NCI-H1436 (cell line): ENCODE measurements at places on chromosomes 1 and 21.

DNA sequence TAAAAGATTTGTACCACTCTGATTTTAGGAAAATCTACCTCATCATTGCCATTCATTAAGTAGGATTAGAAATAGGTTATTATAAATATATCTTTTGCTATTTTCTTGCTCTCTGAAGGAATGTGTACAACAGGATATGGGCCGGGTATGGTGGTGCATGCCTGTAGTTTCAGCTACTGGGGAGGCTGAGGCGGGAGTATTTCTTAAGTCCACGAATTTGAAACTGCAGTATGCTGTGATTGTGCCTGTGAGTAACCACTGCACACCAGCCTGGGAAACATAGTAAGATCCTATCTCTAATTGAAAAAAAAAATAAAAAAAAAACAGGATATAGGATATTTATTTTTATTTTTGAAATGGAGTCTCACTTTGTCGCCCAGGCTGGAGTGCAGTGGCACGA lies 50.0 kb downstream of the CLIC4 start:
- no peak for DNase-seq

DNA sequence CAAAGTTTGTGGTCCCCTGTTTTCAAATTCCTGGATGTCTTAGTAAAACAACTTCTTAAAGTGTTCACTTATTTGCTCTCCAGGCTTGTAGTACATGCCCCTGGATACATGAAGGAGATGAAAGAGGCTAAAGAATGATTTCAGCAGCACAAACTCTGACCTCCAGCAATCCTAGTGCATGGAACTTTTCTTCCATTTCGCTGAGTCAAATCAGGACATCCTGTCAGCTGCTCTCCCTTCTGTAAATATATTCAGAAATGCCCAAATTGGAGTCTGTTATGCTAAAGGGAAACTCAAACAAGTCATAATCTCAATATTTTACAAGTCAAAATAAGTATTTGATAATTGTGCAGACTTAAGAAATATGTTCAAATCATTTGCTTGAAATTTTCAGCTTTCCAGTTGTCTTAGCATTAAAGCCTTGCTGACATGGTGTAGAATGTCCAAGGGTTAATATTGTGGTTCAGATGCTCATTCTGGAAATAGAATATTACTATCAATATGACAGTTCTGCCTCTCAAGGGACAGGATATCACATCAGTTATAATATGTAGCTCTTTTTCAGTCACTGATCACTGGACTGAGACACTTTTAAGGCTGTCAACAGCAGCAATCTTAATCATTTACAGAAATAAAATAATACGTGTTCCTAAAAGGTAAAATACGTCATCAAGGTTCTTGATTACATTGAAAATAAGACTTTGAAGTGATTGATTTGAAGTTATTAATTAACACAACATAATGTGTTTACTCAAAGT lies 1157.3 kb downstream of the PLA2G4A start:
- no peak for DNase-seq

GRCh38 chr1:109091078-109091838 lies 694 bp downstream of the TMEM167B start:
- no peak for DNase-seq

GRCh38 chr1:49854741-49855140 lies 169.0 kb downstream of the AGBL4 start:
- no peak for DNase-seq

DNA sequence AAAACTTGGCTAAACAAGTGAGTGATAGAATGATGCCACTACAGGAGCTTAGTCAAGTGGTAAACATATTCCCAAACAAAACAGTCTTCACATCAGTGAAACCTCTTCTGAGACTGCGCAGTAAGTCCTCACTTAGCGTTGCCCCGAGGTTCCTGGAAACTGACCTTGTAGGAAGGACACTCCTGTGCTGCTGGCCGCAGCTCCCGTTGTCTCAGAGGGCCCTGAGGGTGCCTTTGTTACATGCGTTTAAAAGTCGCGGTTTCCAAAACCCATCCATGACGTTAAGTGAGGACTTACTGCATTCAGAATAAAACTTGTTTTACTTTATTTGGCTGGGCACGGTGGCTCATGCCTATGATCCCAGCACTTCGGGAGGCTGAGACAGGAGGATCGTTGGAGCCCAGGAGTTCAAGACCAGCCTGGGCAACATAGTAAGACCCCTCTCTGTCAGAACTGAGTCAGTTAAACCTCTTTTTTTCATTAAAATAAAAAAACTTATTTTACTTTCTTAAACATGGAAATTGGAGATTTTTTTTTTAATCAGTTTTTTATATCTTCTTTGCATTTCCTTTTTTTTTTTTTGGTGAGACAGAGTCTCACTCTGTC lies 36.0 kb upstream of the DIP2A start:
- DNase-seq: no peak

- DNase-seq: no peak
These were observed 80.1 kb upstream of the PUM1 start for GRCh38 chr1:31145648-31146047.

GRCh38 chr1:212290608-212291007 lies 5.4 kb downstream of the PPP2R5A start:
- no peak for DNase-seq

DNA sequence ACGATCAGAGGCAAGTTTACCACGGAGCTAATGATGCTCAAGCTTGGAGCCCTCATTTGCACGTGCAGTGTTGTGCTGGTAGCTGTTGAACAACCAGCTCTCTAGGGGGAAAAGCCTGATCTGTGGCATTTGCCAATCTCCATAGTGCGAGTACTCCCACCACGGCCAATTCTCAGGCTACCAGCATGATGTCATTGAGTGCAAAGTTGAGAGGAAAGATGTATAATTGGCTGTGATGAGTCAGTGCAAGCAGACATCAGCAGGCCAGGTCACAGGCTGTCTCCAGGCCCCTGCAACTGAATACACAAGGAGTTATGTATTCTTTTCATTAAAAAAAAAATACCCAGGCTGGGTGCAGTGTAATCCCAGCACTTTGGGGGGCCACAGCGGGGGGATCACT lies 233.1 kb upstream of the VAMP3 start:
- no peak for DNase-seq

GRCh38 chr1:164061528-164061927 lies 497.5 kb upstream of the PBX1 start:
- no peak for DNase-seq

DNA sequence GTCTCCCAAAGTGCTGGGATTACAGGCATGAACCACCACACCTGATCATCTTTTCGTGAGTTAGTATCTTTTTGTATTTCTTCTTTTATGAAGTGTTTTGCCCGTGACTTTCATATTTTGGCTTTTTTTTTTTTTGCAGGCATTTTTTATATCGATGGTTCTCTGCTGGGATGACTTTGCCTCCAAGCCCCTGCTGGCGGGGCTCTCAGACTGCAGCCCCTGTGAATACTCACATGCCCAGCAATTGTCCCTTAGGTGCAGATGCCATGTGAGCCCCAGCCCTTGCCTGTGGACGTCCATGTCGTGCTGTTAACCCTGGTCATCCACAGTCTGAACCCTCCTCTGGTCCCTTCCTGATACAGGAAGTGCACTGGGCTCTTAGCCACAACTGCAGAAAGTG lies 21.7 kb downstream of the CRYAA start:
- DNase-seq: no peak

- no peak for DNase-seq
These were observed 1.5 kb upstream of the CCDC27 start for GRCh38 chr1:3750741-3751140.

GRCh38 chr1:159439422-159439821 lies at the start of gene OR10J1:
OR10J1 (plus strand) TSS chr1:159439722; CDS start chr1:159439792, 70 bp downstream.
- no peak for DNase-seq

DNA sequence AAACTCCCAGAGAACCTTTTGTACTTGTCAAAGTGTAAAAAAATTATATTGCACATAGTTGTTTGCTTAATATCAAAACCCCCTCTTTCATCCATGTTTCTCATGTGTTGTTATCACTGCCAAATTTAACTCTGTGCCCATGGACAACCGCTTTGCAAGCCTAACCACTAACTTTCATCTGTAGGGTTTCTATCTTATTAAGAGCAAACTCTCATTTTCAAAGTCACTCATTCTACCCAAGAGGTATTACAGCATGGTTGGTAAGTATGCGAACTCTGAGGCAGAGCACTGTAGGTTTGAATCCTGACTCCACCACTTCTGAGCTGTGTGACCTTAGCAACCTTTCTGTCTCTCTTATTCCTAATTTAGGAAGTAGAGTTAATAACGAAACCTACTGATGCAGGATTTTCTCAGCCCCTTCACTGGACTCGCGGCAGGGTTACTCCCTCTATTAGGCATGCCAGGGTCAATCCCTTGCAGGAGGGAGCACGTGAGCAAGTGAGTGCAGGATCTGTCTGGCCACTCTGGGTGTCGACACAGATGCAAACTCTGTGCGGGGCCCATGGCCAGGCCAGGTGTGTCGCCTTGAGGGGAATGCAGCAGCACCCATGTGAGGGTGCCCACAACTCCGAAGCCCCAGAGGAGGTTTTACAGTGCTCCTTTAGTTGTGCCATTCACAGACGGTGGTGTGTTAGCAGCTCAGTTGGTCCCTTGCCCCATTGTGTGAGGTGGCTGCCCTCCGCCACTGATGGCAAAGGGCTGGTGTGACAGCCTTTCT lies 361.5 kb upstream of the ADGRL2 start:
- DNase-seq: no peak

- DNase-seq: peak; percentile 62
These were observed 1.6 kb downstream of the KCNE1 start for GRCh38 chr21:34510148-34511142.

DNA sequence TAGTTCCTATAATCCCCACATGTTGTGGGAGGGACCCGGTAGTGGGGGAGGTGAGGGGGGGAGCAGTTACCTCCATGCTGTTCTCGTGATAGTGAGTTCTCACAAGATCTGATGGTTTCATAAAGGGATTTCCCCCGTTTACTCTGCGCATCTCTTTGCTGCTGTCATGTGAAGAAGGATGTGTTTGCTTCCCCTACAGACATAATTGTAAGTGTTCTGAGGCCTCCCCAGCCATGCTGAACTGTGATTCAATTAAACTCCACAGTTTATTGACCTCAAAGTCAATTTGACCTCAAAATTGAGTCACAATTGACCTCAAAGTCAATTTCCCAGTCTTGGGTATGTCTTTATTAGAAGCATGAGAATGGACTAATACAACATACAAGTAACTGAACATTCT lies 19.7 kb downstream of the DPH5 start:
- no peak for DNase-seq

DNA sequence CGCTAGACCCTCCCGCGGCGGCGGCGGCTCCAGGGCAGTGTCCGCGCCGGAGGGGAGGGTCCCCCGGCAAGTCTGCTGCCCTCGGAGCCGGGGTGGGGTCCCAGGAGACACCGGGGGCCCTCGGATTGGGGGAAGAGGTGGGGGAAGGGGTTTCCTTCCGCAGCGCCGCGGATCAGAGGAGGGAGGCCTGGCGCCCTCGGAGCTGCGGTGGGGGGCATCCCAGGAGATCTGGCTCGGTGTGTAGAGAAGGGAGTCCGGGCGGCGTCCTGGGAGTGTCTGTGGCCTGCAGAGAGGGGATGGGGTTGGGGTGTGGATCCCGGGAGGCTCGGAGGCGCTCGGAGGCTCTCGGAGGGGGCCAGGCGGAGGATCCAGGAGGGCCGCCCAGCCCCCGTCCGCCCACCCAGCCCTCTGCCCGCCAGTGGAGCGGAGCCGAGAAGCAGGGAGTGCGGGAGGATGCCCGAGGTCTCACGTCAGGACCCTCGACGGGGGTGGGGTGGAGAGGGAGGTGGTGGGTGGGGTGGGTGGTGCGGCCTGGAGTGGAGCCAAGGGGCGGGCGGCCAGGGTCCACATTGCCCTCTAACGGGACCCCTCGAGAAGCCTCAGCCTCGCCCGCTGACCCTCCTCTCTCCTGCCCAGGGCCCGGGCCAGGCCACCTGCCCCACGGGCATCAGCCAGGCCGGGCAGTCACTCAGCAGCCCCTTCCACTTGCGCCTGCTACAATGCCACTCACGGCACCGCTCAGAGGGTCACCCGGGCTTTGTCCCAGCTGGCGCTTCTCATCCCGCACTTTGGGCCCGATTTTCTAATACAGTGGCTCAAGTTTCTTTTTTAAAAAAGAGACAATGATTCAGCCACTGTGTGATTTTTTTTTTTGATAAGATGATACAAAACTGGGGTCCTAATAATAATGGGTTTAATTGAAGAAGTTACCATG lies 60.2 kb upstream of the ARHGEF16 start:
- no peak for DNase-seq

- no peak for DNase-seq
These were observed 29.8 kb downstream of the GPA33 start for GRCh38 chr1:167060141-167061072.

GRCh38 chr1:60947367-60947766 lies 135.0 kb upstream of the NFIA start:
- DNase-seq: no peak

- no peak for DNase-seq
These were observed 11.2 kb downstream of the CASQ2 start for GRCh38 chr1:115757326-115757725.

DNA sequence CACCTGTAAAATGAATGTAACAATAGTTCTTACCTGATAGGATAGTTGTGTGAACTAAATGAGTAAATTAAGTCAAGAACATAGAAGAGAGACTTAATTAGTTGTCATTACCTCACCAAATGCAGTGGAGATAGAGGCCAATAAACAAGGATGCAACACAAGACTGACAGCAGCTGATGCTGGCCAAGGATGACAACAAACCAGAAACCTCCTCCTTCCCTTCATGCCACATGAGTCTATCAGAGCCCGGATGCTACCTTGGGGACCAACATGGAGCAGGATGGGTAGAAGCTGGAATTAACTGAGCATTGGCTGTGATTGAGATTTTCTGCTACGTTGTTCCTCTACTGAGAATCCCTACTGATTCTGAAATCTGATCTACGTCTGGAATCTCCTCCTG lies 30.3 kb upstream of the USP1 start:
- no peak for DNase-seq

DNA sequence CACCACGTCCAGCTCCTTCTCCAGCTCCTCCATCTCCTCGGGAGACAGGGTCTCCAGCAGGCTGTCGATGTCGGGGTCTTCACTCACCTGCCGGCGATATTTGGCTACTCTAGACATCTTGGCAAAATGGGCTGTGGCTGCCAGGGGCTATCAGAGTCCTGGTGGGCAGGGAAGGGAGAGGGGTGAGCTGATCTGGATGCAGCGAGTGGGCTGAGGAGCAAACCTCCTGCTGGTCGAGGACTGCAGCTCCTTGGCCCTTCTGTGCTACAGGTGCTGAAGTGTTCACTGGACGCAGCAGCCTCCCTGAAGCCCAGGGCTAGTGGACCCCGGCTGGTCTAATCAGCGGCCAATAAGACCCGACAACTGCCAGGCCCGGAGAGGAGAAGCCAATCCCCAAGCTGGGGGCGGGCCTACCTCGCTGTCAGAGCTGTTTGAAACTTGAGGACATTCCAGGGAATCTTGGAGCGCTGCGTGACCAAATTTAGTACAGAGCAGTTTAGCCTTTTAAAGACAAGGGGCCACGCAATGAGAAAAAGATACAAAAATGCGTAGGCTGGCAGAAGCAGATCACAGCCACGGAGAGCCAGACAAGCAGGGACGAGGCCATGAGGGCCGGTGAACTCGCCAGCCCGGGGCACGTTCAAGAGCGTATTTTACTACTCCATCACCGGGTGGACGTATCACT lies at the start of gene LMOD1:
TSS of gene LMOD1 (minus strand) at position 325 of the 685 bp plus-strand sequence. CDS start at position 117, 208 bp downstream.
- peak; percentile 25 for DNase-seq
